ENCODE measurements at places on chromosomes 1 and 21. TPM values are rescaled to one million over a fixed set of nuclear protein-coding genes. Genes with fewer than 3 reads are reported as not detected.

DNA sequence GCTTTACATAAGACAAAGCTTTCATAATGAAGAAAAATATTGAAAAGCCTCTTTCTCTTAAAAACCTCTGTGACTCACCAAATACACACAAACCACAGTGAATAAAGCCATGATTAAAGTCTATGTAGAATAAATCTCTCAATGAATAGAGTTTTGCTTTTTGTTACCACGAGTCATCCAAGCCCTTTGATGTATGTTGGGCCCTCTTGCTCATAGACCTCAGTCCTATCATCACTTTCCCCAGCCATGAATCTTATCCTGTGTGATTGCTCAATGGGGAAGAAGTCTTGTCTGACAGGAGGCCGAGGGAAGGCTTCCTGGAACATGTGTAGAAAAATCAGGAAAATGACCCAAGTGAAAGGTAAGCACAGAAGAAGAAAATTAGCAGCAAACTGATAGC lies 60.8 kb downstream of the NGF start:
- DNase-seq, result no peak

The SFN gene
- total RNA-seq, result 1,044 TPM

The MACO1 gene
- 20.4 TPM for total RNA-seq

GRCh38 chr21:26844258-26845065 lies 747 bp downstream of the ADAMTS1 start:
- DNase-seq, result peak; percentile 90

GRCh38 chr1:228799924-228800323 lies 64.6 kb downstream of the RHOU start:
- no peak for DNase-seq

DNA sequence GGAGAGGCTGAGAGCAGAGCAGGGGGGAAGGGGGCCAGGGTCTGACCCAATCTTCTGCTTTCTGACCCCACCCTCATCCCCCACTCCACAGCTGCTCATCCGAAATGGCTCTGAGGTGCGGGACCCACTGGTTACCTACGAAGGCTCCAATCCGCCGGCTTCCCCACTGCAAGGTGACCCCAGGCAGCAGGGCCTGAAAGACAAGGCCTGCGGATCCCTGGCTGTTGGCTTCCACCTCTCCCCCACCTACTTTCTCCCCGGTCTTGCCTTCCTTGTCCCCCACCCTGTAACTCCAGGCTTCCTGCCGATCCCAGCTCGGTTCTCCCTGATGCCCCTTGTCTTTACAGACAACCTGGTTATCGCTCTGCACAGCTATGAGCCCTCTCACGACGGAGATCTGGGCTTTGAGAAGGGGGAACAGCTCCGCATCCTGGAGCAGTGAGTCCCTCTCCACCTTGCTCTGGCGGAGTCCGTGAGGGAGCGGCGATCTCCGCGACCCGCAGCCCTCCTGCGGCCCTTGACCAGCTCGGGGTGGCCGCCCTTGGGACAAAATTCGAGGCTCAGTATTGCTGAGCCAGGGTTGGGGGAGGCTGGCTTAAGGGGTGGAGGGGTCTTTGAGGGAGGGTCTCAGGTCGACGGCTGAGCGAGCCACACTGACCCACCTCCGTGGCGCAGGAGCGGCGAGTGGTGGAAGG lies 17.1 kb upstream of the HDAC1 start:
- no peak for DNase-seq

The CXADR gene
- total RNA-seq, result 113 TPM

DNA sequence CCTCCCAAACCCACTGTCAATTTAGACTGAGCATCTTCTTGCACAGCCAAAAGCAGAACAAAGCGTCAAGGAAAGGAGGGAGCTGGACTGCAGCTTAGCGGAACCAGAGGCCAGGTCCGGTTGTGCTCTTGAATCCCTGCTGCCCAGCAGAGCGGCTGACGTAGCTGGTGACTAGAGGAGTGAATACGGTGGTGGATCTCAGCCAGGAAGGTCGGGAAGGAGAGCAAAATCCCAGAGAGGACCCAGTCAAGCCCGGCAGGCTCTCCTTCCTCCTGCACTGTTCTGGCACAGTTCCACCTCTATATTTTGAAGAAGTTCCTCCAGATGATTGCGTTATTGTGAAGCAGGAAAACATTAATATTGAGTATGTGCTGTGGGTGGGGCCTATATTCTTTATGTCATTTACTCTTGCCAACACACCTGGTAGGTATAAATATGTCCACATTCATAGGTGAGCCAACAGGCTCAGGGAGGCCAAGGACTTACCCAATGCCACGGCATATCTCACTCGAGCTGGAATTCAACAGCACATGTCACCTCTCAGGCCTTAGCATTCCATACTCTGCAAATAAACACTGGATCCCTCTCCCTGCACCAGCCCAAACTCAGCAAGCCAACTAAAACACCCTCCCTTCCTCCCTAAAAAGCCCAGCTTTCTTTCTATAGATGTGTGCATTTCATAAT lies 23.6 kb upstream of the ABCB10 start:
- no peak for DNase-seq

- no peak for DNase-seq
Measured at GRCh38 chr1:177820213-177820612, 149.6 kb downstream of the SEC16B start.

DNA sequence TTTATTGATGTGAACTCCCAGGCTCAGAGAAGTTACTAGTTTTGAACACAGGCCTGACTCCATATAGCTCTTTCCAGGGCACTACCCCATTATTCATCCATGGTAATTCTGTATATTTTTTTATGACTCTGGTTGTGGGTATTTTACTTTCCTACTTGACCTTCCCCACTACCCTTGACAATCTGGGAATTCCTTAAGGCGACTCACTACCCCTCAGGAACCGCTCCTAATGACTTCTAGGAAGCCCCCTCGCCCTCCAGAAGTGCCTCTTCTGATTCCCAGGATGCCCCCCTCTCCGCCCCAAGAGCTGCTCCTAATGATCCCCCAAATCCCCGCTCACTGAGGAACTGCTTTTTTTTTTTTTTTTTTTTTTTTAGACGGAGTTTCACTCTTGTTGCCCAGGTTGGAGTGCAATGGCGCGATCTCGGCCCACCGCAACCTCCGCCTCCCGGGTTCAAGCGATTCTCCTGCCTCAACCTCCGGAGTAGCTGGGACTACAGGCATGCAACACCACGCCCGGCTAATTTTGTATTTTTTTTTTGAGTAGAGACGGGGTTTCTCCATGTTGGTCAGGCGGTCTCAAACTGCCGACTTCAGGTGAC lies 972 bp upstream of the KDM4A start:
- no peak for DNase-seq

DNA sequence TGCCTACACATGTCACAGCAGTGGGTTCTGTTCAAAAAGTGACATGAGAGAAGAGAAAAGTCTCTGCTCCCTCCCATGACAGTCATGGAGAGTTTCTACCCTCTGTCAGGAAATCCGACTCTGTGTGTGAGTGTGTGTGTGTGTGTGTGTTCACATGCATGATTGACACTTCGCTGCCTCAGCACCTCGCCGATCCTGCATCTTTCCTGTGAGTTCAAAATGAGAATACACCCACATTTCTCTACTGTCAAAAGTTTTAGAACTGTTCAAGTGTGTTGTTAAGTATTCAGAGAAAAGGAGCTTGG lies 46.2 kb upstream of the COX20 start:
- DNase-seq, result no peak

The TCHHL1 gene
- not detected for total RNA-seq

The DARS2 gene
- 7.7 TPM for total RNA-seq

GRCh38 chr1:202110977-202111376 lies 11.7 kb upstream of the GPR37L1 start:
- no peak for DNase-seq

- no peak for DNase-seq
Measured at GRCh38 chr21:36551731-36552433, 72.0 kb upstream of the CLDN14 start.

DNA sequence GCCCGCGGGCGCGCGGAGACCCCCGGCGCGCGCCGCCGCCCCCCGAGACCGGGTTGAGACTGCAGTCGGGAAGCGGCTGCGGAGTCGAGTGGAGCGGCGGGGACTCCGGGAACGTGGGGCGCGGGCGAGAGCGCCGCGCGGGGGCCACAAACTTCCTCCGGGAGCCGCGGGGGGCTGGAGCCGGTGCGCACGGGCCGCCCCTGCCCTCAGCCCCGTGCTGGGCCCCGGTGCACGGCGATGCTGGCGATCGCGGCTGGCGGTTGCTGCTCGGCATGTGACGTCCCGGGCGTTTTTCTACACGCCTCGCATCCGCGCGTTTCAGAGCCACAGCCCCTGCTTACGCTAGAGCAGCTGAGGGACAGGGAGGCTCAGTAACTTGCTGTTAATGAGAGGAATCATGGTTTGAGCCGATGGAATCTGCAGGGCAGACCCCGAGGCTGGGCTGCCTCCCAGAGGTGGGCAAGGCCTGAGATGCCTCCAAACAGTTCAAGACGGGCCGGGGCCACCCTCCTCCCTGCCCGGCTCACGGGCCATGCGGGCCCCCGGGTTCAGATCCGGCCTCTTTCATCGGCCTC lies 520 bp downstream of the TMEM201 start:
- no peak for DNase-seq

- DNase-seq, result no peak
Measured at GRCh38 chr1:54557671-54558355, 9.8 kb downstream of the ACOT11 start.

GRCh38 chr1:30123896-30124295 lies 599.5 kb downstream of the MATN1 start:
- no peak for DNase-seq

The LCE2B gene
- total RNA-seq, result 1,535 TPM

The C4BPA gene
- total RNA-seq, result not detected

DNA sequence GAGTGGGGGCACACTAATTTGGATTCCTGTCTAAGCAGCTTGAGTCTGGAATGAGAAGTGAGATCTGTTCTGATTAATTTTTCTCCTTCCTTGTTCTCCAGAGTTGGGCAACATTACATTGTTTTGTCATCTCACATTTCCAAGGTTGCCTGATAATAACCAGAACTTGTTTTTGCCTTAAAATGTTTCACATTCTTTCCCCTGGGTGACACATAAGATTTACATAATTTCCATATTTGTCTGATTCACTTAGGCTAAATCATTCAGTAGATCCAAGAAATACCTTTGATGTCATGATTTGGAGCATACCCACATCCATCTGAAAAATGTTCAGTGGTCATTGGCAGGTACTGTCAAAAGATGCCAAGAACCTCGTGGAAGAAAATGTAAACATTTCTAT lies 60.3 kb downstream of the XCL2 start:
- DNase-seq, result no peak

DNA sequence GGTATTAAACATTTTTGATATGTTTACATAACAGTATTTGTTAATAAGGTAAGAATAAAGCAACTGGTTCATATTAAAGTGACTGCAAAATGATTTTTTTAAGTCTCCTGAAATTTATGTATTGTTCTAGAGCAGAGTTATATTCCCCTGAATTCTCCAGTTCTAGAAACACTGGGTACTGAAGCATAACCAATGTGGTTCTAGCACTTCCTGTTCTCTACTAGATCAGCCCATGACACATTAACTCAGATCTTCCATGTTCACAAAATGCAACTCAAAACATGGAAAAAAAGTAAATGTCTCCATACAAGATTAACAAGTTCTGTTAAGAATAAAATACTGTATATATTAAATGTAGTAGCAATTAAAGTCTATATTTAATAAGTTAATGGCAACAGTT lies 3.9 kb downstream of the NEGR1 start:
- no peak for DNase-seq

- peak; percentile 89 for DNase-seq
Measured at GRCh38 chr1:28591708-28592320, at the start of gene RAB42. TSS of gene RAB42 (plus strand) at chr1:28592265. CDS start at chr1:28592512, 247 bp downstream.

GRCh38 chr1:15639931-15640330 lies 22.7 kb downstream of the DDI2 start:
- no peak for DNase-seq

The TSACC gene
- not detected for total RNA-seq

DNA sequence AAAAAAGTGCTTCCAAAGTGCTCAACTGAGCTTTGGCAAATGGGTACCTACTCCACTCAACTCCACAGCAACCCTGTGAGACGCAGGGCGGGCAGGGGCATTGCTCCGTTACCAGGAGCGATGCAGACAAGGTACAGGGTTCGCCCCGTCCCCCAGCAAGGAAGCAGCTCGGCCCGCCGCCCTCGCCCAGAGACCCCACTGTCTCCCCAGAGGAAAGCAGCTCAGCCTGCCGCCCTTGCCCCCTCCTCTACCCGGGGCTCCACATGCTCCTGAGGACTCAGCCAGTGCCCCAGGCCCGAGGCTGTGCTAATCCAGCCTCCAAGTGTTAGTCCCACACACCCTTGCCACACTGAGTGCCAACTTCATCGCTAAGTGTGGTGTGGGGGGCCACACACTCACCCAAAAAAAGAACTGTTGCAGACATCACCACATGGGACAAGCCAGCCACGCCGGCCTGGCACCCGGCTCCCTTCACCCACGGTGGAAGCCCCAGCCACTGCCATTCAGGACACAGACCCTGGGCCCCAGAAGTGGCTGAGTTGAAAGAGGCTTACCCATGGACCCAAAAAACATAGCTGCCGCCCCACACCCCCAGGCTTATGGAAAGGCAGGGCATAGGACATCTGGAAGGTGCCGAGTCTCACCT lies 26.3 kb downstream of the WDR4 start:
- DNase-seq, result no peak

- DNase-seq, result peak; percentile 93
Measured at GRCh38 chr1:184974056-184974836, at the start of gene NIBAN1. TSS of gene NIBAN1 (minus strand) at chr1:184974508. CDS start at chr1:184974356, 152 bp downstream.

GRCh38 chr1:47527653-47528272 lies 89.9 kb downstream of the FOXD2 start:
- DNase-seq, result no peak

DNA sequence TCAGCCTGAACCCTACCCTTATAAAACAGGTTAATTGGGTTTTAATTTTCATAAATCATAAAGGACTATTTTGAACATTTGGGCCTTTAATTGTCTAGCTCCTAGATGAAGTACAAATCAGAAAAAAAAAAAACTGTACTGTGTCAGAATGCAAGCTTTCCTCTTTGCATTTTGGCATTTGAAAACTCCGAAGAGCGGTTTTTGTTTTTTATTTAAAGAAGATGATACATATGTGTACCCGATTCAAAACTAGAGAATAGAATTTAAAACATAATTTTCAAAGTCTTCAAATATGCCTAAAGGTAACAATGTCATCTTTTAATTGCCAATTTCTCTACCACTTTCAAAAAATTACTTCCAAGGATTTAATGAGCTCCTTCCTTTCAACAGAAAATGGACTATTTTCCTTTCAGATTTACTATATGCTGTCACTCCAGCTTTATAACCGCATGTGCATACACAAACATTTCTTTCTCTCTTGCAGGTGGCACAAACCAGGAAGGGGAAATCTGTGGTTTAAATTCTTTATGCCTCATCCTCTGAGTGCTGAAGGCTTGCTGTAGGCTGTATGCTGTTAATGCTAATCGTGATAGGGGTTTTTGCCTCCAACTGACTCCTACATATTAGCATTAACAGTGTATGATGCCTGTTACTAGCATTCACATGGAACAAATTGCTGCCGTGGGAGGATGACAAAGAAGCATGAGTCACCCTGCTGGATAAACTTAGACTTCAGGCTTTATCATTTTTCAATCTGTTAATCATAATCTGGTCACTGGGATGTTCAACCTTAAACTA lies 33.7 kb downstream of the MRPL39 start:
- DNase-seq, result no peak

Measured in lower leg skin (tissue), 4 donors.